ENCODE measurements at places on chromosomes 11 and 22.

GRCh38 chr22:37601540-37602442 lies 6.8 kb upstream of the GGA1 start:
- no peak for DNase-seq

DNA sequence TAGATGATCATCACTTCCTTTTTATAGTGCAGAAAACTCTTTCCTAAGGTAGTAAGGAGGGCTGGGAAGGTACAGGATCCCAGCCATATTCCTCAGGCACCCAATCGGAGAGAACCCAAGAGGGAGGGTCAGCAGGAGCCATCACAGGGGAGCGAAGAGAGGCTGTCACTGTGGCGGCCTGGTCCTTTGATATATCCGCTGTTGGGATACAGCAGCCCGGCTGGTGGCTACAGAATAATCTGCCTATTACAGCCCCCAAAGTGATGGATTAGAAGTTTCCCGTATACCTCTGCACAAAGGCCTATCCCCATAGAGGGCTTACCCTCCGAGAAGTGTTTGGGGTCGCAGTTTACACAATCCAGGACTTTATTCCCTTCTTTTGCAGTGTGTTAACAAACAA lies 48.5 kb downstream of the OR4D9 start:
- no peak for DNase-seq

DNA sequence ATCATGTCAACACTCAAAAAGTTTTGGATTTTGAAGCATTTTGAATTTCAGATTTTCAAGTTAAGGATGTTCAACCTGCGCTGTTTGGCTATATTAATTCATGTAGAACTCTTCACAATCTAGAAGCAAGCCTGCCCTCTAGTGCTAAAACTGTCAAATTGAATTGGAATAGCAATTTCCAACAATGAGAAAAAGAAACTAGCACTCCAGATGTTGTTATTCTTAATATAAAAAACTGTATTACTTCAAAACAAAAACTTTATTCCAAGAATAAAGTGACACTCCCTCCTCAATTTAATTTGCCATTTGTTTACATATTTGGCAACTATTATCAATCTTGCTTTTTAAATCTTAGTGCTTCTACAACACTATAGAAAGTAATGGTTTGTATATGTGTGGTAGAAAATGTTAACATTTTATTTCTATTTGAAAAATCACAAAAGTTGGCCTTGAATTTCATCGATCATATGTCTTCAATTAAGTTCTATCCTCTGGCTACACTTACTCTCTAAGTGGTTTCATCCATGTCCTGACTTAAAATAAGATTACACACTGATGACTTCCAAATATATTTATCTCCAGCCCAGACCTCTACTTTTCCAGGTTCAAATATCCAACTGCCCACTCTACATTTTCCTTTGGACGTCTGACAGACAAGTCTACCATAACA lies 36.6 kb downstream of the DCUN1D5 start:
- peak; percentile 22 for DNase-seq

DNA sequence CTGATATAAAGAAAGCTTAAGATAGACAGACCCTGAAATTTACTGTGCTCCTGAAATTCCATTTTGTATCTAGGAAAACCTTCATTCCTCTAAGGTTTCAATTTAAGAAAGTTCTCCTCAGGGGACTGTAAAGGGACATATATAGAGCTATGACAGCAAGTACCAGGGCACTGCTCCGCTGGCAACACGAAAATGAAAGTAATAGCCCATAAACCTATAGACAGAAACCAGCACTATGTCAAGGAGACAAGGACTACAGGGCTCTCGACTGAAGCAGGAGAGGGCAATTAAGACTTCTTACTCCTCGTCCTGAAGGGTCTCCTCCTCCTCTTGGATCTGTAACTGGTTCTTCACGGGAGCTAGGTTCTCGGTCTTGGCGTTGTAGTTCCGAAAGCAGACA lies 6.9 kb downstream of the FEZ1 start:
- no peak for DNase-seq

DNA sequence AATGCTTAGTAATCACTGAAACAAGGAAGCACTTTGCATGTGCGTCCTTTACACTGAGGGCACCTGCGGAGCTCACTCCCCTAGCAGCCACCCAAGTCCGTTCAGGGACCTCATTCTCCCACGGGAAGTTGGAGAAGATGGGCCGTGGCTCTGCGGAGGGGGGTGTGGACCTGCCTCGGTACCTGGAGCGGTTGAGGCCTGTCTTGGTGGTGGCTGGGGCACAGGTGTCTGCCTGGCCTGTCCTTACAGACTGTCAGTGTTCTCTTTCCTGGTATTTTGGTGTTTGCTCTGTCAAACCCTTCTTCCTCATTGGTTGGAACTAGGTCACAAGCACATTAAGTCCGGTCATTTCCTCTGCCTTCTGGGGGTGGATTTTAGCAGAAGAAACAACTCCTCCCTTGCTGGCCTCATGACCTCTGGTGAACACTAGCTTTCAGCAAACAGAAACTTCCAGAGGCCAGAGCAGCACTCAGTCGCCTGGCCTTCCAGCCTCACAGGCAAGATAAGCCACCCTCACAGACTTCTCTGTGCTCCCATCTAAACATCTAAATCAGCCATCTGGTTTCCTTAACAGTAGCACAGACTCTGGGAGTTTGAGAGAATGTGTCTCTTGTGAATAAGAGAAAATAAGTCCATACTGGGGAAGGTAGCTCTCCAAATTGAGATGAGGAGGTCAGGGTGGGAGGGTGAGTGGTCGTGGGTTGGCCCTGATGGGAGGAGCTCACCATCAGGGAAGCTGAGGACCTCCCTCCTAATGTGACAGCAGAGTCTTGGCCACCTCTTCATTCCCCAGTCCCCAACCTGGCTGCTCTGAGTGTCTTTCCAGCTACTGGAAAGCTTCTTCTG lies 8.6 kb downstream of the SNAP29 start:
- peak; percentile 62 for DNase-seq

GRCh38 chr11:93051186-93051585 lies 81.7 kb downstream of the MTNR1B start:
- DNase-seq = no peak

DNA sequence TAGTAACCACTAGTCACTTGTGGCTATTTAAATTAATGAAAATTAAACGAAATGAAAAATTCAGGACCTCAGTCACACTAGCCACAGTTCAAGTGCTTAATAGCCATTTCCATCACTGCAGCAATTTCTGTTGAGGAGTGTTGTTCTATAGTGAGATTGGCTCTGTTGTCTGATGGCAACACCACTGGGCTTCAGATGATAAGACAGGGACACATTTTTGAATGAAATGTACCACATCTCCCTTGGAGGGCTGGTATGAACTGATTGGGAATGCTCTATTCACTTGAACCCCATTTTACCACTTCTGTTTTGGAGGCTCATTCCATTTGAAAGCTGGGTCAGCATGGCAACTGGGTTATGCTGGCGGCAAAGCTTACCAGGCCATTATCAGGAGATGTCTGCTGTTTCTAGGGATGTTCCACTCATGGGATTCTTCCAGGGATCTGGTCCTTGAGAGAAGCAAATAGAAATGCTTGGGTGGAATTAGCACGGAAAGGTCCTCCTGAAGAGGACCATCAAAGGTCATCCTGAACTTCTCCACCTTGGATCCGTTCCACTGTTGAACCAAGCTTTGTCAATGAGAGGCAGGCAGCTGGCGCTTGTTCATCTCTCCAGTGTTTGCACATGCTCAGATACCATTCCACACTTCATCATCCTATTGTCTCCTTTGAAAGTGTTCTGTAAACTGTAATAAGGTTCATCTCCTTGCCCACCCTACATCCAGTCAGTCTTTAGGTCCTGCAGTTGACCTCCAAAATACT lies 7.6 kb downstream of the AMOTL1 start:
- DNase-seq = no peak

DNA sequence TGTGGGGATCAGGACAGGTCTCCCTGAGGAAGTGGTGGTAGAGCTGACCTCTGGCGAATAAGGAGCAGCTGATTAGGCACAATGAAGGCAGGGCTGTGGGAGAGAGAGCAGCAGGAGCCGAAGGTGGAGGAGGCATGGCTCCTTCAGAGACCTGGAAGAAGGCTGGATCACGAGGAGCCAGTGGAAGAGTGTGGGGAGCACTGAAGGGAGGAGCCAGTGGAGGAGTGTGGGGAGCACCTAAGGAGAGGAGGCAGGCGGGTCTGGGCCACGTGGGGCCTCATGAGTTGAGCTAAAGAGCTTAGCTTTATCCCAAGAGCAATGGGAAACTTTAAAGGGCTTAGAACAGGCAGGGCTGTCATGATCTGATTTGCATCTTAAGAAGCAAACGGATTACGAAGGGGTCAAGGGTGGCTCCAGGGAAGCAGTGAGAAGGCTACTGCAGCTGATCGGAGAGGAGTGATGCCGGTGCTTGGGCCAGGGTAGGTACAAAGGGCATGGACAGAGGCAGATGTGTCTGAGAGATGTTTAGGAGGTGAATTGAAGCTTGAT lies 44.9 kb upstream of the EIF3D start:
- no peak for DNase-seq

GRCh38 chr11:107203656-107204055 lies 185.4 kb upstream of the GUCY1A2 start:
- no peak for DNase-seq

- no peak for DNase-seq
Observed at GRCh38 chr11:55920537-55920936, 6.2 kb upstream of the OR5W2 start.

GRCh38 chr11:61535998-61536675 lies 27.6 kb downstream of the LRRC10B start:
- DNase-seq = no peak

- no peak for DNase-seq
Observed at GRCh38 chr11:92168936-92169335, 55.7 kb upstream of the FAT3 start.

DNA sequence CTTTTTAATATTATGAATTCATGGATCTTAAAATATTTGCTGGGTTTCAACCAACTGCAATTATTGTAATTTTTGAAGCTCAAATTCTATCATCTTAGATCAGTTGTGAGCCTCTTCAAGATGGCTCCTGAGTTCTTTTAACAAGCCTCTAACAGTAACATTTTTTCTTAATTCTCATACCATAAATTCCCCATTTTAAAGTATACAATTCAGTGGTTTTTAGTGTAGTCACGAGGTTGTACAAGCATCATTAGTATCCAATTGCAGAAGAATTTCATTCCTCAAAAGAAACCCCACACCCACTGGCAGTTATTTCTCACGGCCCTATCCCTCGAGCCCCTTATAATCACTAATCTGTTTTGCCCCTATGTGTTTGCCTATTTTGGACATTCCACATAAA lies 270.8 kb downstream of the SBF2 start:
- no peak for DNase-seq

DNA sequence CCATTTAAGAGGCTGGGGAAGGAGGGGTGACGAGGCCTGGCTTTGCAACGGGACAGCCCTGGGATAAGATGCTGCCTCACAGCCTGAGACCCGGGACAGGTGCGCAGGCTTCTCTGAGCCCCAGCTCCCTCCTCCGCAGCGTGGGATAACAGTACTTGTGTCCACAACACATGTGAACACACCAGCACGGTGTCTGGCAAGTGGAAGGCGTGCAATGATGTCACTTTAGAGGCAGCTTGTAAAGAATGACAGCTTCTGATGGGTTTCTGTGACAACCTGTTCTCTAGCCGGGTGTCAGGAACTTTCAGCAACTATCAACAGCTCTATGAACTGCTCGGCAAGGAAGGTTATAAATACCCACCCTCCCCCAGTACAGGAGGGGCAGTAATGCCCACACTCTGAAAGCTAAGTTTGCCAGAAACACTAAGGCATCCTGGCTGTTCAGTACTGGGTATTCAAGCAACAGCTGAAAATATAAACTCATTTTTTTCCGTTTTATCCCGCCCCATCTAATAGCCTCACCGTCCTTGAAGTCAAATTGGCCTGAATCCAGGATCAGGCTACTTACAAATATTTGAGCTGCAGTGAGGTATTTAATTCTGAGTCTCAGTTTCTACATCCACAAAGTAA lies 59.7 kb downstream of the MYH9 start:
- DNase-seq = no peak

DNA sequence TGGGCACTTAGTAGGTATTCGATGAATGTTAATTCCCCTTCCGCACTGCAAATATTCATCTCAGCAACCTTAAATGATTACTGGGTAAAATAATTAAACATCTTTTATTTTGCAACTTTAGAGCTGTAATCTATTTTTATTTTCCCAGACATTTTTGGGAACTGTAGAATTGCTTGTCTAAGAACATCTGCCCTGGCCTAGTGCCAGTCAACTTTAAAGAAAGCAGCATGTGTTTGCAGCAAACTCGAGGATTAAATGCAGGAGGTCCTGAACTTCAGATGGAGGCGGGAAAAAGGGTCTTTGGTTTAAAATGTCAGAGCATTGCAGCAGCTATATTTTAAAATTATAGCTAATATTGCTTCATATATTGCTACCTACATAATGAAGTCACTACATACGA lies 190.0 kb downstream of the PGR start:
- no peak for DNase-seq

- DNase-seq = no peak
Observed at GRCh38 chr11:1779806-1780699, 16.3 kb upstream of the CTSD start.

DNA sequence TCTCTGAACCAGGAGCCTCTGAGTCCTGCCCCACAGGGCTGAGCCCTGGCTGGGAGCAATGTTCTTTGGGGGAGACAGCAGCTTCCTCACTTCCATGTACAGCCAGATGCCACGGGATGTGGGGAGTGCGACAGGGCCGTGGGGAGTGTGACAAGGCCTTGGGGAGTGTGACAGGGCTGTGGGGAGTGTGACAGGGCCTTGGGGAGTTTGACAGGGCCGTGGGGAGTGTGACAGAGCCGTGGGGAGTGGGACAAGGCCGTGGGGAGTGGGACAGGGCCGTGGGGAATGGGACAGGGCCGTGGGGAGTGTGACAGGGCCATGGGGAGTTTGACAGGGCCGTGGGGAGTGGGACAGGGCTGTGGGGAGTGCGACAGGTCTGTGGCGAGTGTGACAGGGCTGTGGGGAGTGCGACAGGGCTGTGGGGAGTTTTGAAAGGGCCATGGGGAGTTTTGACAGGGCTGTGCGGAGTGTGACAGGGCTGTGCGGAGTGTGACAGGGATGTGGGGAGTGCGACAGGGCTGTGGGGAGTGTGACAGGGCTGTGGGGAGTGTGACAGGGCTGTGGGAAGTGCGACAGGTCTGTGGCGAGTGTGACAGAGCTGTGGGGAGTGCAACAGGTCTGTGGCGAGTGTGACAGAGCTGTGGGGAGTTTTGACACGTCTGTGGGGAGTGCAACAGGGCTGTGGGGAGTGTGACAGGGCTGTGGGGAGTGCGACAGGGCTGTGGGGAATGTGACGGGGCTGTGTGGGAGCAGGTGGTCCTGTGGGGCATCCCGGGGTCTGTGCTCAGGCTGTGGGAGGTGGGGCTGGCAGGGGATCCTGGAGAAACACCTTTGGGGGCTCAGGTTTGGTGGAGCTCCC lies 6.6 kb upstream of the KRTAP5-6 start:
- no peak for DNase-seq

- no peak for DNase-seq
Observed at GRCh38 chr22:35732116-35732515, 14.4 kb downstream of the APOL5 start.

- DNase-seq = no peak
Observed at GRCh38 chr22:46776876-46777608, 14.6 kb downstream of the TBC1D22A start.
